ENCODE measurements at places on chromosomes 12 and 14.

GRCh38 chr12:51867371-51867770 is 18.9 kb upstream of the FIGNL2 start:
- no peak for DNase-seq

- no peak for DNase-seq
These were observed 25.6 kb downstream of the MDM1 start for GRCh38 chr12:68306564-68306963.

DNA sequence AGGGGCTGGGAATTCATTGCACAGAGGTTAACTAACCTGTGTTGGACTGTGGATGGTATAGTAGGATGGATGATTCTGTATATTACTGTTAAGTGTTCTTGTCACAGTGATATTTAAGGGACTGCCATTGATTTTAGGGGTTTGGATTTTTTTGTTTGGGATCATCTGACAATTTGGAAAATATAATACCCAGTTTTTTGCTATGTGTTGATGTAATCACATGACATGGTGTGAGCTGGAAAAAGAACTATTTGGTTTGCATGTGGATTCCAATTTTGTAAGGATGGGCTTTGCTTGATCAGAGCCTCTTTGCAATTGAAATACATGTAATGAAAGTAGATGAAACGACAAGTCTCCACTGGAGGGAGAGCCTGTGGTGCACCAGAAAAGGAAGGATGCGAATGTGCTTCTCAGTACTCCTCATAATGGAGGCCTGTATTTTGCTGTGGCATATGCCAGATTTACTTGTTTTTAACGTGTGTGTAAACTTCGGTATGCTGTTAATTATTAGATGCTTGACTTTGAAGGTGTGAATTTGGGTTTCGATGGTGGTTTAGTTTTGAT is 2.7 kb downstream of the DYRK2 start:
- peak; percentile 24 for DNase-seq

GRCh38 chr14:92459950-92460421 is 53.6 kb upstream of the RIN3 start:
- DNase-seq = no peak

GRCh38 chr12:94026596-94026995 is 121.8 kb upstream of the PLXNC1 start:
- DNase-seq = no peak

- DNase-seq = no peak
These were observed 120.6 kb upstream of the FKBP4 start for GRCh38 chr12:2673966-2674810.

- DNase-seq = no peak
These were observed 77.8 kb downstream of the MYF5 start for GRCh38 chr12:80794551-80794950.

GRCh38 chr14:51605575-51605974 is 46.1 kb upstream of the FRMD6 start:
- DNase-seq = no peak

DNA sequence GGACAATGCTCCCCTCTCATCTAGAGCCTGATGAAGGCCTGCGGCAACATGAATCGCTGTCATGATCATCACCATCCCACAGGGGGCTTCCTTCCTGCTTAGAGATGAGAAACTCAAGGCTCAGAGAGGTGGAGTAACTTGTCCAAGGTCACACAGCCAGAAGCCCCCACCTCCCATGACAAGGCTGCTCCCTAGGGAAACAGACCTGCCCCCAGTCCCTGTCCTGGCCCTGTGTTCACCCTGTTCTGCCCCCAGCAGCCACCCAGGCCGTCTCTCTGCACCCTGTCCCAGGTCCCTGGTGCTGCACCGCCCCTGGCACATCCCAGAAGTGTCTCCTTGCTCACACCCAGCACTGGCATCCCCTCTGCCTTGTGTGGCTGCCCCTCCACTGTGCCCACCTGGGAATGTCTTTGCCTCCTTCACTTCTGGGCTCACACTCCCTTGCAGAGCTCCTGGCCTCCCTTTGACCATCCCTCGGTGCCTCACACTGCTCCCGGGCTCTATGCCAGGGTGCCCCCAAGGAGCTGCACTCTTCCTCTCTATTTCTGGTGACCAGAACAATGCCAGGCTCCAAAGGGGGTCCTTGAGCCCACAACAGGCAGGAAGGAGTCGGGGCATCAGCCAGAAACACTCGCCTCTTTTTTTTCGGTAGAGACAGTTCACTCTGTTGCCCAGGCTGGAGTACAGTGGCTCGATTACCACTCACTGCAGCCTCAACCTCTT is 70.5 kb downstream of the BCL11B start:
- no peak for DNase-seq

- no peak for DNase-seq
These were observed 268.7 kb downstream of the ALG10 start for GRCh38 chr12:34291001-34291400.

GRCh38 chr12:109386059-109386433 is 38.3 kb downstream of the MYO1H start:
- no peak for DNase-seq

GRCh38 chr14:71405676-71406075 is 498.4 kb downstream of the PCNX1 start:
- no peak for DNase-seq

- DNase-seq = no peak
These were observed 374.2 kb downstream of the PRKD1 start for GRCh38 chr14:29553427-29553826.

DNA sequence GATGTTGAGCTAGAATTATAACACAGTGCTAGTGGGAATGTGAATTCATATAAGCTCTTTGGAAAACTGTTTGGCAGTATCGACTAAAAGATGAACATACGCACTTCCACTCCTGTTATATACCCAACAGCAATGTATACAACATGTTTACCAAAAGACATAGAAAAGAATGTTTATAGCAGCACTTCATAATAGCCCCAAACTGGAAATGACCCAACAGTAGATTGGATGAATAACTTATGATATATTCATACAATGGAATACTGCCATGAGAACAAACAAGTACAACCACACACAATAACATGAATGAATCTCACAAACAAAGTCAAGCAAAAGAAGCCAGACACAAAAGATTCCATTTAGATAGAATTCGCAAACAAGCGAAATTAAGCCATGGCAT is 28.5 kb upstream of the CDKN3 start:
- DNase-seq = no peak

DNA sequence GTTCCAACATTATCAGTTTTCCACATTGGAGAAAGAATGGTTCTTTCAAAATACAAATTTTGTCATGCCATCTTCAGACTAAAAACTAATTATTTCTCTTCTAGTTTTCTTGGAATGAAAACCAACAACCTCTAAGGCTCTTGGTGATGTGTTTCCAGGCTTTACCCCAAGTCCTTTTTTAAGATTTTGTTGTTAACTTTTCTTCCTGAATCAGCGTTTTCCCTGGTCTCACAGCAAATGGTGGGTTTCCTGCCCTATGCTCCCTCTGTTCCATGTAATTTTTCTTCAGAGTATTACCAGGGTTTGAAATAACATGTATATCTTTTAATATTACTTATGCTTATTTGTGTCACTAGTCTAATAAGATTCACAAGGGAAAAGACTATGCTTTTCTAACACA is 1311.9 kb downstream of the LRFN5 start:
- DNase-seq = no peak

DNA sequence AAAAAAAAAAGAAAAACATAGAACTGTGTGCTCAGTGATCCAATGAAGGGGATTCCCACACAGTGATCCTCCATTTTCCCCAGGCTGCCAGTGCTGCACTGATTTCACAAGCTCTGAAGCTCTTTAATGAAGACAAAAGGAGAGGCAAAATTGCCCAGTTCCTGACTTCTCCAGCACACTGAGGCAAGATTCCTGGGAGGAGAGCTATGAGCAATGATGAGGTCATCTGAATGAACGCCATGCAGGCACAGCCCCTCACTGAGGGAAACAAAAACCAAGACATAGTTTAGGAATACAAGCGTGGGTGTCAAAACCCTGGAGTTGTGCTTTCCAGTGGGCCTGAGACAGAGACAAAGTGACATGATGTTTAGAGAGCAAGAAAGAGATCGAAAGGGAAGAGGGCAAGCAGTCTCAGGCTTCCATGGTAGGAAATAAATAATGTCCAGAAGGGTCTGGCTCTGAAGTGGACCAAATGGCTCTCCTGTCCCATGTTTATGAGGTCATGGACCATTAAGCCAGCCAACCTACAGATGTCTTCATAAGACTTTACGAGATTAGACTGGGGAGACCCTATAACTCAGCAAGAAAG is 40.9 kb upstream of the SMUG1 start:
- DNase-seq = no peak

All from NCI-H2081 (cell line).